AG04449 (cell line): ENCODE measurements at places on chromosomes 11 and 22.

- no peak for DNase-seq
These were observed 11.8 kb upstream of the MAPK11 start for GRCh38 chr22:50281957-50282356.

DNA sequence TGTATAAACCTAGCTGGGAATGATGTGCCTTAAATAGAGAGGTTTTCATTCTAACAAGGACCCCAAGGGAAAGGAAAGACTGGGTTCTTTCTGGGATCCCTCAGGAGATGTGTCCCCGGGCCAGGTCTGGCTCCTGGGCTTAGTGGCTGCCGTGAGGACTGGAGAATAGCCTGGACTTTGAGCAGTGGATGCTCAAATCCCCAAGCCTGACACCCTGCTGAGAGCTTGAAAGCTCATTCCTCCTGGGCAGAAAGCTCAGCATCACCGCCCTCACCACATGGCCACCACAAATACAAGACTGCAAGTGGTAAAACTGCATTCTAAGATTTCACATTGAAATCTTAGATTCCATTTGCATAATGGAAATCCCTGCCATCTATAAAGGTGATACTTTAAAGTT is 79.4 kb upstream of the NARS2 start:
- DNase-seq: no peak

DNA sequence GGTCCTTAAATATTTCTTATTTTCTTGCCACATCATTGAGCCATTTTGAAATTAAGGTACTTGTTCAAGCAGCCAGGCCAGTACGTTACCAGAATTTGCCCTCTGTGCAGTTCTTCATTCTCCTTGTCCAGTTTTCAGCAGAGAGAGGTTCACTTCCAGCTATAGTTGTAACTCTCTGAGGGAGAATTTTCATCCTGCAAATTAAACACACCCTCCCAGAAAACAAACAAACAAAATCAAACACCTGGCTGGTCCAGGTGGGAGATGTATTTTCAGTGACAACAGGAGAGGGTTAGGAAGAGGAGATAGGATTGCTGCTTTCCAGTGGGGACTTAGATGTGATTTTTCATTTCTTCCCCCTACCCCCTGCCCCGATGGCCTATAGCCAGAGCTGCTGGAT is 45.0 kb downstream of the LHFPL7 start:
- no peak for DNase-seq

DNA sequence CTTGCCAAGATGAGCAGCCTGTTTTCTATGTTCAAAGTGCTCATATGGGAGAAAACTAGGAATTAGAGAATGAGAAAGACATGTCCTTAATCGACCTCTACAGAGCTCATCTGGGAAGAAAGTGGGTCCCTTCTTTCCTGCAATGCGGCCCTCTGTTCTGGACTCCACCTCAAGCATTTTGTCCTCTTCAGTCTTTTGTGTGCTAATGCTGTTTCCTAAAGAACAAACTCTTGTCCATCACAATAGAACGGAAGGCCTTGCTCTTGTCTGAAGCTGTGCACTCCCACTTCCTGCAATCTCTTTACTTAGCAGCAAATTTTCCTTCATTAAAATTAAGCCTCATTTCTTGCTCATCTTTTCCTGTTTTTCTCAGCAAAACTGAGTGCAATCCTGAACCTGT is 206.6 kb downstream of the OPCML start:
- DNase-seq: no peak

GRCh38 chr11:32891657-32892354 is 805 bp upstream of the QSER1 start:
- DNase-seq: no peak

DNA sequence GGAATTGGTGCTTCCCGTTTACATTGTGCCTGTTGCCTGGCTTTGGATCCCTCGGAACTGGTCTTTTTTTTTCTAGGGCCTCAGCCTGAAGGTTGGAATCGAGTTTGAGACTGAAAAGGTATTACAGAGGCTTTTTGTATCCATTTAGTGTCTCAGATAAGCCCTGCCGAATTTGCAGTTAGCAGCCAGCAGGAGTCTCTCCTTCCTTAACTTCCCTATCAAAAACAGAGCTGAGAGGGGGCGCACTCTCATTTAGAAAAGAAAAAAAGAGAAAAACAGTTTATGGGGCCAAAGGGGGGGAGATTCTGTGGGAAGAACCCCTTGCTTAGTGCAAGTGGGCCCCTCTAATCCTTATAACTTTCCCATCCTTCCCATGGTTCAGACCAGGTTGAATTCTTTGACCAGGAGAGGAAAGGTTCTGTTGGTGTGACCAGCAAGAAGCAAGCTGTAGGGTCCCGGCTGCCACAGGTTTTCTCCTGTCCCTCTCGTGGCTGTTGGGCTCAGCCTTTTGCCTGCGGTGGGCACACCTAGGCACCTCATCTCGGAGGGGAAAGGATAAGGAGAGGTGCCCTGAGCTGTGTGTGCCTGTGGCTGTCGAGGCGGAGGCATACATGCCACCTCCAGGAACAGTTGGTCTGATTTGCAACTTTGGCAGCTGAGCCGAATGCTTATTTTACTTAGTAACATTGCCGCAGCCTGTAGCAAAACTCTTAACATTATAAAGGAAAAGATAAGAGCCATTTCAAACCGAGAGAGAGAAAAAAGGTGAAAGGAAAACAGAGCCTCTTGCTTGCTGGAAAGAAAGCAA is 565.0 kb upstream of the CNTN5 start:
- DNase-seq: no peak

DNA sequence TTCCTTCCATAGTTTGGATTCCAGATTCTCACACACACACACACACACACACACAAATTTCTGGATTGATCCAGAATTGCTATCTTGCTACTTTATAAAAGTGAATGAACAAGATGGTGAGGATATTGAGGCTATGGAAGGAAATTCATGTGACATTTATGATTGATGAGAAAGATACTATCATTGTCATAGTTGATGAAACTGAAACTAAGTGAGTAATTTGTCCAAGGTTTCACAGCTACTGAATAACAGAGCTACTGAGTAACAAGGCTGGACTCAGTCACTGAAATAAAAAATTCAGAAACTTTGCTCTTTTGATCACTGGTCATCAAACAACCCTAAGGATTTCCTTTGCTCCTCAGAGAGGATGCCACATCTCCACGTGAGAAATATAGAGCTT is 16.2 kb downstream of the OR5D16 start:
- DNase-seq: no peak

GRCh38 chr11:1267441-1268100 is 41.9 kb downstream of the TOLLIP start:
- DNase-seq: no peak

DNA sequence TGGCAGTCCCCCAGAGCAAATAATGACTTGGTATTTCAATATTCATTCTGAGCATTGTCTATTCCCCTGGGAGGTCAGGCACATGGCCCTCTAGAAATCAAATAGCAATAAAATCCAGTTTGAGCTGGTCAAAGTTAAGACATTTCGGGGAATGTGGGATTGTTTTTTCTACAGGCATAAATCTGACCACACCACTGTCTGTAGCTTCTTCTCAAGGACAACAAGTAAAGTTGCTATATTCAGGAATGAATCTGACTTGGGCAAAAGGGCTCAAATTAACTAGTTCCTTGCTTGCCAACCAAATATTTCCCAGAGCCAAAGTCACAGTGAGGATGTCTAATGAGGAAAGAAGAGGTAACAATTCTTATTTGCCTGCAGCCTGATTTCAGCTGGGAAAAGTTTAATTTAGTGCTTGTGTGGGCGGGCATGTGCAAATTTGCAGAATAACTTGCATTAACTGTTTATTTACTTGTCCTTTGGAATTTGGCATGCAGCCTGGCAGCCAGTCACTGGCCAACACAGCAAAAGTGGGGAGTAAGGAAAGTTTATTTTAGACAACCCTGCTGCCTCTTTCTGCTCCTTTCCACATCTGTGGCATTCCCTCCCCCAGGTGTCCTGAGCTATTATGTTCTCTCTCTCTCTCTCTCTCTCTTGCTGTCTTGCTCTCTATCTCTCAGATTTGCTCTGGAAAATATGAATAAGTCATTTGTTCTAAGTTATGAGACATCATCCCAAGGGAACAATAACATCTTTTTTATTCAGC is 51.2 kb upstream of the ARHGAP20 start:
- peak; percentile 4 for DNase-seq

DNA sequence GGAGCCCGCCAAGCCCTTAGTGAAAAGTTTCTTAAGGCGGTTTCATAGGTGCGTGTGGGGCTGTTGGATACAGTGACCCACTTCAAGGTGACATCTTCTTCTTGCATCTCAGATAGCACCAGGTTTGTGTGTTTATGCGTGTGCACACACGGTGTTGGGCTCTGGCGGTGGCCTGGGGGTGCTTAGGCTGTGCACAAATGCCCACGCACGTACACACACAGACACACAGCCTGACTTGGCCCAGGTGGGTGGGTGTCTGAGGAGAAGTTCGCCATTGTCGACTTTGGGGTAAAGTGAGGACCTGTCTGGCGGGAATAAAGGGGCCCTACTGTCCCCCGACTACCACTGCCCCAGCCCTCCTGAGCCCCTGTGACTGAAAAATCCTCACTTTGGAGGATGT is 103.8 kb downstream of the KCNQ1 start:
- DNase-seq: no peak

DNA sequence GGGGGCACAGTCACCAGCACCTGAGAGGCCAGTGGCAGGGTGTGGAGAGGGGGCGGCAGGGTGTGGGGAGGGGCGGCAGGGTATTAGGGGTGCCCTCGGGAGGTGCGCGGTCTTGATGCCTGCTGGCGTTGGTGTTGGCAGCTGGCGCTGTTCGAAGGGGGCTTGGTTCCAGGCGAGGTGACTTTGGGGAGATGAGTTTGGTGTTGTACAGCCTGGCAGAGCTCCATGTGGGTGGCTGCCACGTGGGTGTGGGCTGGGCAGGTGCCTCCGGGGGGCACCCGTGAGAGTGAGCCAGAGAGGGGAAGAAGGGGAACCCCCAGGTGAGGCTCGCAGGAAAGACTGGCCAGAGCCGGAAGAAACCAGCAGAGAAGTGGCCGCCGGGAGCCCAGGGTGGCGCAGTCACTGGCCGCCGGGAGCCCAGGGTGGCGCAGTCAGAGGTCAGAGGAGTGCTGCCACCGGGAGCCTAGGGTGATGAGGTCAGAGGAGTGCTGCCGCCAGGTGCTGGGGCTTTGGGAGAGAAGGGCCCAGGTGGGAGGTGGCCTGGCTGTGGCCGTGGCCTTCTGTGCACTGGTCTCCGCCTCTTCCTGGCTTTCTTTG is 44.7 kb downstream of the MUC6 start:
- no peak for DNase-seq

GRCh38 chr22:23467721-23468294 is 112.3 kb downstream of the IGLL1 start:
- no peak for DNase-seq

DNA sequence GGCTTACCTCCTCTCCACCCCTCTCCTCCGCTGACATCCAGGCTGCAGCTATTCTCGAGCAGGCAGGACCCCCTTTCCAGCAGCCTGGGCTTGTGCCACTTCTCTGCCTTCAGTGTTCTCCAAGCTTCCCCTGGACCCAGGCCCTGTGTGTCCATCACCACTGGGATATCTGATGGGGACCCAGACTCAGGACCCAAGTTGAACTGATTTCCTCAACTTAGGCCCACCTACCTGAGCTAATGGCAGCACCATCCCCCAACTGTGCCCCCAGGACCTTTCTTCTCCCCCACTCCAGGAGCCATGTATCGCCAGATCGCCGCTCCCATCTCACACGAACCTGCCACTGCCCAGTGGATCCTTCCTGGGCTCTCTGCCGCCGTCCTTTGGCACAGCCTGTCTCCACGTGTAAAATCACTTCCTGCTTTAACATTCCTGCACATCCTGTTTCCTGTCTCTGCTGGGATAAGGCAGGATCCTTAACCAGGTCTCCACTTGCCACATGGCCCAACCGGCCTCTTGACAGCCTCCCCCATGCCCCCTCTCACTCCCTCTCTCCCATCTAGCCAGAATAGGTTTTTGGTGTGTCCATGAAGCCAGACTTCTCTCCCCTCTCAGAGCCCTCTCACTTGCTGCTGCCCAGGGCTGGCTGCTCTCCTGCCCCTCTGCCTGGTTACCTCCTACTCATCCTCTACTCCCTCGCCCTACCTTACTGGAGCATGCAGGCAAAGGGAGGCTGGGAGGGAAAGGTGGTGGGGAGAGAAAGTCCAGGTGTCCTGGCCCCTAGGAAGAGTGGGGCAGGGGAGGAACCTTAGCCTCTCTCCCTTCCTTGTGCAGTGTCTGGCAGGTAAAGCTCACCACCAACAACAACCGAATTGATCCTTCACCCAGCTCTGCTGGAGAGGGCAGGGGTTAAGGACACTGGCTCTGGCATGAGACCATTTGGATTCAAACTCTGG is 9.4 kb downstream of the SPATA19 start:
- DNase-seq: no peak

GRCh38 chr11:23288003-23288783 is 427.9 kb upstream of the CCDC179 start:
- peak; percentile 87 for DNase-seq

- DNase-seq: no peak
These were observed 984.7 kb downstream of the BRD1 start for GRCh38 chr22:48842976-48843375.

DNA sequence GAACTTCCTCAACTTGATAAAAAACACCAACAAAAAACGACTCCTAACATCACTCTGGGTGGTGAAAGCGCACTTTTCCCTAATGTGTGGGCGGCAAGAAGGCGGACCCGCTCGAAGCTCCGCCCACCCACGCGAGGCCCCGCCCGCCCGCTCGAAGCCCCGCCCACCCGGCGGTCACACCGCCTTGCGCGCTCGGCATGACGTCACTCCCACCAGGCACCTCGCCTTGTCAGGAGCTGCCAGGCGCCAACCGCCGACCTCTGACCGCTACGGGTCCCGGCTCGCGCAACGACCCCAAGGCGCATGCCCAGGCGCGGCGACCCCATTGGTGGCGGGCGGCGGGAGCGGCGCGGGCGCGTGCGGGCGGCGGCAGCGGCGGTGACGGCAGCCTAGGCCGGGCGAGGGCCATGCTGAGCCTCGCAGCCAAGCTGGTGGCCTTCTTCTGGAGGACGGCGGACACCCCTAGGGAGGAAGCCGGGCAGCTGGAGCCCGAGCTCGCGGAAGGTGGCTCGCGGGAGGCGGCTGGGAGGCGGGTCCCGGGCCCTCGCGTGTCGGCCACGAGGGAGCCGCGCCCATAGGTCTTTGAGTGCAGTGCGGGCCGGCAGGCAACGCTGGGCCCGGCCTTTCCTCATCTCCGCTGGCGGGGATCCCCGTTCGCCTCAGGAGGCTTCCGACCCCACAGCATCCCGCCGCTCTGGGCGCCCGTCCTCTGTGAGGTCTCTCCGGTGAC is at the start of gene MOV10L1:
Gene MOV10L1, plus strand, starts transcription at position 325 of the 730 bp plus-strand sequence. Its CDS starts 83 bp downstream, at position 408.
- no peak for DNase-seq

DNA sequence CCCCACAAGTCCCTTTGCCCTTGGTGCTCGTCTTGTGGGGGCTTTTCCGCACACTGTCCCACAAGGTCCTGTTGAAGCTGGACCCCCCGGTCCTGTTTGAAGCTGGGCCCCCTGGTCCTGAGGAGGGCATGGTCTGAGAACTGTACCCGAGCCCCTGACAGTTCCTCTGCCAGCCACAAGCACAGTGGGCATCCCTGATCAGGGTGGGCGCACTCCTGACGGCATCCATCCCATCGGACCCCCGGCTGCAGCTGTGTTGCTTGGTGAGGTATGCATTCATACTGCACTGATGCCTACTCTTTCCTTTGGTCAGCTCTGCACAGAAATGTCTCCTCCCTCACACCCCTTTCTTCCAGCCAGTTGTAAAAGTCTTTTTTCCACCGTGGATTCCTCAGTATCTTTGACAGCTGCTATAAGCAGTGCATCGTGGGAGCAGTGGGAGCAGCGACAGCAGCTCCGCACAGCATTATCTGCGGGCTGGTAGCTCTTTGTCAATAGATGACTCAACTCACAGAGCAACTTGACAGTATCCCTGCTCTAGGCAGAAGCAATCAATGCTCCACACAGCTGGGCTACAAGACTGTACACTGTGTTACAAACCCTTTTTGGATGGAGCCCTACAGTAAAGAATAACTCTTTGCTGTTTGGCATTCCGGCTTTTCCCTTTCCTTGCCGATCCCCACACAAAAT is 1030.8 kb upstream of the CCDC90B start:
- no peak for DNase-seq
